GM12892 (cell line): ENCODE measurements at places on chromosomes 3 and 15.

DNA sequence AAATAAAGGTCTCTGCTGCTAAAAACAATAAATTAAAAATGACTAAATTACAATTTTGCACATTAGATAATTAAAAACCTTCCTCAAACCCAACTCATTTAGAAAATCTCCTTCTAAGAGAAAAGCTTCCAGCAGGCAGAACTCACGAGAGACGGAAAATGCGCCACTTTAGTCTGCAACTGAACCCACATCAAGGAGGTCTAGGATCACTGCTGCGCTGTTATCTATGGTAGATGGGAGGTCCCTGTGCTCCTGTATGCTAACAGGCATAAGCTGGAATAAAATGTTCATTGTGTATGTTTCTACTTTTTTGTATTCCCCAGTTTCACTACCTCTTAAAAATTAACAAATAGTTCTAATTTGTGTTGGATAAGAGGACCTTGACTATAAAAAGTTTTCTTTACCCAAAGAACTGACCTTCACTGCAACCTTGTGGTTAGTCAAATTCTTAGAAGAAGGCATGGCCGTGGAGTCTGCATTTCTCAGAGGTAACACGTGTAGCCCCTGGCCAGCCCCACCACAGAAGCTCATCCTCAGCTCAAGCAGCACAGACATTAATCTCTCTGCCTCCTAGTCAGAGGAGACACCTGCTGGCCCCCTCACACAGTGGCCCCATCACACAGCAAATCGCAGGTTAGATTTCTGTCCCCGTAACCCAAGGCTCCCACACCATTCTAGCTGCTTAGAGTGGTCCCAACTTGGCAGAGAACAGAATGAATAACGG is 22.3 kb downstream of the STIMATE start:
- no peak for DNase-seq

DNA sequence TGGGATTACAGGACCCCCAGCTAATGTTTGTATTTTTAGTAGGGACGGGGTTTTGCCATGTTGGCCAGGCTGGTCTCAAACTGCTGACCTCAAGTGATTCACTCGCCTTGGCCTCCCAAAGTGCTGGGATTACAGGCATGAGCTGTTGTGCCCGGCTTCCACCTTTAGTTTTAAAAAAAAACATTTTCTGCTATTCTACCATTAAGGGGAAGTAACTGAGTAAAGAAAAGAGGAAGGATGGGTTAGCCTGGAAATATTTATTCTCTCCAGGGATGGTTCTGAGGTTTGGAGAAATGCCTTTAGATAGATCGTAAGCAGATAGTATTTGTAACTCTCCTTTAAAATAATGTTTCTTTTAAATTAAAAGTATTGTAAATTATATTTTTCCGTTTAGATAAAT is 3.1 kb downstream of the AP4E1 start:
- DNase-seq, result no peak

DNA sequence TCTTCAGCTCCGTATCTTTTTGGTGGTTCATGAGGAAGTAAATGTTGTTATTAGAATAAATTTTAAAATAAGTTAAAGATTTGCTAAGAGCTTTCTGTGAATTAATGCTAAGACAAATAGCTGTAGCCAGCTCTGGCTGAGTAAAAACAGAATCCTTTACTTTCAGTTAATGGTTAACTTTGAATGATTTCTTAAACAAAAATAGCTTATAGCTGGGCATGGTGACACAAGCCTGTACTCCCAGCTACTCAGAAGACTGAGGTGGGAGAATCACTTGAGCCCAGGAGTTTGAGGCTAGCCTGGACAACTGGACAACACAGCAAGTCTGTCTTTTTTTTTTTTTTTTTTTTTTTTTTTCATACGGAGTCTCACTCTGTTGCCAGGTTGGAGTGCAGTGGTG is 25.0 kb downstream of the TCAIM start:
- no peak for DNase-seq

- no peak for DNase-seq
Observed at GRCh38 chr15:96294766-96295165, 35.7 kb upstream of the NR2F2 start.

DNA sequence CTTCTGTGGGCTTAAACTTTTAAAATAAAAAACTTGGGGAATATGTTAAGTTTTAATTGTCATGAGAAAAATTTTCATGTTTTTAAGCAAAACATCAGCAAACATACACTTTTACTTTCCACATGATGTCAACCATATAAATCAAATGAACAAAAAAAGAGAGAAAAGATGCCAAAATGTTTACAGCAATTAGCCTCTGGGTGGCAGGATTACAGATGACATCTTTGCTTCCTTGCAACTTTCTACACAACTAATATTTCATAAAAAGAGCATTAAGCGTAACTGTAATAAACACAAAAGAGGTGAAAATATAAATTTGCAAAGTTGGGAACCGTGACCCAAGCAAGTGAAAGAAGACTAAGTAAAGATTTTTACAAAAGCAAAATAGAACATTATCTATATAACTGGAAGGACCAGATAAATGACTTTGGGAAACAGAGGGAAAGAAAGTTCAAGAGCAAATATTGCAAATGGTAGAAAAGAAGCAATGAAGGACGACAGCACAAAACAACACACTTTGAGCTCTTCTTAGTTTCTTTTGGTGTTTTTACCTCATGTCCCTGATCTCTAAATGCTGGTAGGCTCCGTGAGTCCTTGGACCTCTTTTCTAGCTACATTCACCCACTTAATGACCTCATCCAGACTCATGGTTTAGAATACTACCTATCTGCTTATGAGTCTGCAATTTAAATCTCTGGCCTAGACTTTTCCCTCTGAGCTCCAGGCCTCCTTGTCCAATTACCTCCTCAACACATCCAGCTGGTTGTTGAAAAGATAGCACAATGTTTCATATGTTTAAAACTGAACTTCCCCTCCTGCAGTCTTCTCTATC is 9.4 kb downstream of the TP53BP1 start:
- DNase-seq, result no peak

- peak; percentile 27 for DNase-seq
Observed at GRCh38 chr3:113035387-113035982, 44.7 kb downstream of the GTPBP8 start.

GRCh38 chr3:100288288-100288894 is 27.6 kb downstream of the TBC1D23 start:
- DNase-seq, result no peak

DNA sequence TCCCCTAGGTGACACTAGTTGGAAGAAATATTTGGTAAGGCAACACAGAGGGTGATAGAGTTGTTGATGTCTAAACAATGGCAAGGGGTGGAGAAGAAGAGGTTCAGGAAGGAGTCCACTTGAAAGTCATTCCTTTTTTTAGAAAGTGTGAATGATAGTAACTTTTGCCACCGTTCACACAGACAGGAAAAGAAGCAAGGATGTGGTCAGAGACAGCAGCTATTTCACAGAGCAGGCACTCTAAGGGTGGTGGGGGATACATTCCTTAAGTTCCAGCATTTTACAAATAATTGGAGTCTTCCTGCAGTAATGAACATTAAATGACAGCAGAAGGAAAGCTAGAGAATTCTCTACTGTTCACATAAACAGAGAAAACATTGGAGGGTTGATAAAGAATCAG is 75.4 kb upstream of the ZNF385D start:
- no peak for DNase-seq
